ENCODE measurements at places on chromosomes 1 and 21. TPM values are rescaled to one million over a fixed set of nuclear protein-coding genes. Genes with fewer than 3 reads are reported as not detected.

Gene ATP1A2
- total RNA-seq = 0.51 TPM

Gene IGFN1
- total RNA-seq = 4.1 TPM

Gene DHCR24
- 46.0 TPM for total RNA-seq

Gene KLF17
- not detected for total RNA-seq

Gene SPRR2A
- not detected for total RNA-seq

Gene PDE4B
- 3.7 TPM for total RNA-seq

Gene NPPA
- not detected for total RNA-seq

Gene FCN3
- total RNA-seq = 5.1 TPM

Gene TDRD5
- 0.06 TPM for total RNA-seq

Gene SPRR2E
- total RNA-seq = not detected

Gene PRDM16
- 11.0 TPM for total RNA-seq

Gene OR2AK2
- total RNA-seq = not detected
